RCC 7860 (cell line): ENCODE measurements at places on chromosomes 5 and 9.

- no peak for DNase-seq
Measured at GRCh38 chr5:77259476-77259875, 49.0 kb downstream of the PDE8B start.

DNA sequence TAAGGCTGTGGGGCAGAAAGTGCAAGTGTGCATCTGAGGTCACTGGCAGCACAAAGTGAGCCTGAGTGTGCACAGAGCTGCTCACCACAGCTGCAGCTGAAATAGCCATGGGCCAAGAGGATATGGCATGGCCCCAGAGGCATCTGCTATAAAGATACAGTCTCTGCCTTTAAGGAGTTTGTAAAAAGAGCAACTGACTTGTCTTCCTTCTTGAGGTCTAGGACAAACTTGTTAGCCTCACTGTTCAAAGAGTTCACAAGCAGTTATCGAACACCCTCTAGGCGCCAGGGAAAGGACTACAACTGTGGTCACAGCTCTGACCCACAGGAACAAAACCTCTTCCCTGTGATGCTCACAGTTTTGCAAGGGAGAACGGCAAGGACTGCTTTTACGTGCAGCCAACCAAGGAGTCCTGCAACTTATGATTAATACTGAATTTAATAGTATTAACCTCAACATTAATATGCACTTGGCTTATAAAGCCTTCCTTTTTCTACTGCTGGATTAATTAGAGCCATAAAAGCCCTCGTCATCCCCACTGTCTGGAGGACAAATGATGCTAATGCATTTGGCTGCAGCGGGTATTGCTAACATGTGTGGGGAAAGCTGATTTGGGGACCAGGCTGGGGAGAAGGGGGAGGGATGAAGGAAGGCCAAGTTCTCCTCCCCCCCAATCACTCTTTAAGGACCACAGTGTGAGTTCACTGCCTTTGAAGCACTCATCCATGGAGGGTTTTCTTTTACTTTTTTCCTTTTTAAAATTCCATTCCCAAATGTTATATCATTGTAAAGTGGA, 189.8 kb upstream of the TRIM32 start:
- no peak for DNase-seq

DNA sequence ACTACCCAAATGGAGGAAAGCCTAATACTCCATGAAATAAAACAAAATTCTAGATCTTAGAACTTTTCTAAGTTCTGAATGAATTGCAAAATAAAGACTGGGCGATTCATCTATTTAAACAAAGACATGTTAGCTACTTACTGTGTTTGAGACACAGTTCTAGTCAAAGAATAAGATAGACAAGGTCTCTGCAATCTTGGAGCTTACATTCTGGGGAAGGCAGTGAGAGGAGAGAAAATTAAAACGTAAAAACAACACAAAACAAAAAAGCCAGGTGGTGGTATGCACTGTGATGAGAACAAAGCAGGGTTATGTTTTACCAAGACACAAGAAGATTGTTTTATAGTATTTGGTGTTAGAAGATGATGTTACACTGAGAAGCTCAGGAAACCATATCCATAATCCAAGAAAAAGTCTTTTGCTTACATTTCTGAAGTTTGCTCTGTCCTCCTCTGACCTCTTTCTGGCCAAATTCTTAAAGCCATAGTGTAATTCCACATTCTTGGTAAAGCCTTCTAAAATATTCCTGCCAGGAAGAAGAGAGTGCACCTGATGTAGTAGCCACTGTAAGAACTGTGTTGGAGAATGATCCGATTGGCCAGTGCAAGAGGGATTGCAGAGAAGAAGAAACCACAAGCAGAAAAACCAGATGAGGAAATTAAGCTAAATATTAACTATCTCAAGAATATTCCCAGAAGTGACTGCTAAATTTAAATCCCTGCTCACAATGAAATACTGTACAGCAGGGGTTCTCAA, 218.4 kb downstream of the PCSK1 start:
- peak; percentile 49 for DNase-seq

DNA sequence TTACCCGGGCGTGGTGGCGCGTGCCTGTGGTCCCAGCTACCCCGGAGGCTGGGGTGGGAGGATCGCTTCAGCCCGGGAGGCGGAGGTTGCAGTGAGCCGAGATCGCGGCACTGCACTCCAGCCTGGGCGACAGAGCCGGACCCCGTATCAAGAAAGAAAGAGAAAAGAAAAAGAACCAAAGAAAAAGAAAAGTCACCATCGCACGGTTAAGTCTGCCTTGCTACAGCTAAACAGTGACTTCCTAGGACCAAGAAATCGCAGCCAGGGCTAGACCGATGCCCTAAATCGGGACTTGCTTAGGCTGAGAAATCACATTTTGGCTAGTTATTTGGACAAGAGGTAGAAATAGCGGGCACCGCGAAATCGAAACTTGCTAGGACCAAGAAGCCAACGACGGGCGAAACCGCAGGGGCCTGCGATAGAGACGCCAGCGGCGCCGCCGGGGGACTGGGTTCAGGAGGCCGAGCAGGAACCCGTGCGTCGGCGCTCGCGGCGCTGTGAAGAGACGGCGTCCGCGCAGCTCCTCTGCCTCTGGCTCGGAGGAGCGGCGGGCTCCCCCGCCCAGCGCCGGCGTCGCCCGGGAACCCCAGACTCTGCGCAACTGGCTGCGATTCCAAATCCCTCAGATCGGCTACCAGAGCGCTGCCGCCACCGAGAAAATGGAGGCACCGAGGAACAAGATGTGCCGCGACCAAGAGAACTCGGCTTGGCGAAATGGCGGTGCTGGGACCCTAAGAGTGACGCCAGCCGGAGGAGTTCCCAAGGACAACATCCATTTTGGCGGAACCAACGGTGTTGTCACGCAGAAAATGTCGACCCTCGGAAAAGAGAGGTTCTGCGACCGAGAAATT, 26.1 kb upstream of the ANXA2R start:
- DNase-seq = peak; percentile 64

- DNase-seq = no peak
Measured at GRCh38 chr5:10564838-10565784, 1.2 kb downstream of the ANKRD33B start.
